Activated T-cell treated with anti-CD3 and anti-CD28 coated beads, Interleukin-2, amount 50 U/mL, for 4 hours (primary cell): ENCODE measurements at places on chromosomes 1 and 21. TPM values are rescaled to one million over a fixed set of nuclear protein-coding genes. Genes with fewer than 3 reads are reported as not detected.

DNA sequence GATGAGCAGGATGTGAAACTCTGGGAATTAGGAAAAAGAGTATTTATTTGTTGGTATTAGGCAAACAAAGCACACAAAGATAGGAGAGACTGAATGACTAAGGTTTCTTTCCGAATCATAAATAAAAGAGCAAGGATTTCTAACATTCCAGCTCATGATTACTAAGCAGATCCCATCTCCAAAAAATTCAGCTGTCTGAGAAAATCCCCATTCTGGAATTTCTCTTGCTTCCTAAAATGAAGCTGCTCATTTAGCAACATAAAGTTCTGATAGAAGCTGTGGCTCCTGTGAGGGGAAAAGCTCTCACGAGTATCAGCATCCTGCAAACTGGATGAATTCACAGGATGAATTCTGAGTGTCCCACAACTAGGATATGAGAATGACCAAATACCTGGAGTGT lies 6.7 kb upstream of the SH2D5 start:
- DNase-seq, result no peak

Gene CCDC185
- not detected for total RNA-seq

- DNase-seq, result peak; percentile 11
These were observed 93.1 kb upstream of the HAO2 start for GRCh38 chr1:119275145-119276134.

GRCh38 chr1:27648602-27649305 lies 13.8 kb upstream of the FGR start:
- no peak for DNase-seq

Gene EXO1
- 25.5 TPM for total RNA-seq
